Forelimb muscle (tissue), 1 donor: ENCODE measurements at places on chromosomes 1 and 21. TPM values are rescaled to one million over a fixed set of nuclear protein-coding genes. Genes with fewer than 3 reads are reported as not detected.
A peak's percentile ranks its signal among the peaks of the same experiment; 100 is the strongest.

SYTL1 gene
- 0.49 TPM for polyA plus RNA-seq

PCP4L1 gene
- 0.38 TPM for polyA plus RNA-seq

- DNase-seq, result no peak
These were observed 88.4 kb downstream of the ST6GALNAC5 start for GRCh38 chr1:76955652-76956051.

DNA sequence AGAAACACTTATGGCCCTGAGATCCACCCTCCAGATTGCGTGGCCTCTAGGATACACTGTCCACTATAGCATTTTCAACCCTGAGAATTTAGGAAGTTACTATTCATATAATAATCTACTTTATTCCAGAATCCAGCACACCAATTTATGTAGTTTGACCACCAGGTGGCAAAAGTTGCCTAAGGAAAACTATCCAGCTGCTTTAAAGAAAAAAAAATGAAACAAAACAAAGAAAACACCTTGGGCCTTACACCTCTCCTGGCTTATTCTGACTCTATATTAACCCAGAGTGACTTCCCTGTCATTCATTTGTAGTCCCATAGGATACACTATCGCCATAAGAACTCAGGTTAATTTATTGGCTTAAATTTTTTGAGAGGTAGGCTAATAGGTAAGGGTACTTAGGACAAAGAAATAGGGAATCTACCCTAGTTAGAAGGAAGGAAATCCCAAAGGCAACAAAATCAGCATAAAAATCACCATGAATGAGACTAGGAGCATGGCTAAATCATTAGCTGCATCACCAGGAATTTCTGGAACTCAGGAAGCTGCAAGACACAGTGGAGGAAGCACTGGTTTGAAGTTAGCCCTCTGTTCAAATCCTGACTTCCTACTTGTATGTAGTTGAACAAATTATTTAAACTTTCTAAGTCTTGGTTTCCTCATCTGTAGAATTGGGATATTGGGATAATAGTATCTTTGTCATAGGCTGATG is 107.5 kb downstream of the SPAG17 start:
- DNase-seq, result peak; percentile 48

DNA sequence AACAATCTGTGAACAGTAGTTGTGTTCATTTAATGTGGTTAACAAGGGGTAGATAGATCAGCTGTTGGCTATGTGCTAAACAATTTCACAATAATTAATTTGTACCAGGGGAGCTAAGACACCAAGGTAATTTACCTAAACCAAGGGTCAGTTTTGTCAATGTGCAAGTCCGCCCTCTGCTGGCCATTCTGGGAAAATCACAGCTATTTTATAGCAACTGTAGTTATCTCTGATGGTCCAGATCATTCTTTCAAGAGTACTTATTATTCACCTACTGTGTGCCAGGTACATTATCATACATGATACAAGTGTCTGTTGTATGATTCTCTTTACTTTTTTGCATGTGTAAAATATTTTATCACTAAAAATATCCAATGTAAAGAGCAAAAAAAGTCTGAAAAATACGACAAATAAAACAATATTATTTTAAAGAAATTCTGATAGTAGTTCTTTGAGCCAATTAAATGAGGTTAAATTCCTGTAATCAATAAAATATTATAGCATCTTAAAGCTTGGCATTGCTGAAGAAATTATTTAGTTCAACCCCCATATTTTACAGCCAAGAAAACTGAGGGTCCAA is 312.3 kb upstream of the FAM78B start:
- DNase-seq, result no peak
